Breast epithelium (tissue), 4 donors: ENCODE measurements at places on chromosomes 11 and 22. TPM values are rescaled to one million over a fixed set of nuclear protein-coding genes. Genes with fewer than 3 reads are reported as not detected.

TIMP3 gene
- total RNA-seq = 290 TPM

SIAE gene
- total RNA-seq = 12.5 TPM

ADAMTS15 gene
- 22.6 TPM for total RNA-seq

MIOX gene
- not detected for total RNA-seq

FREY1 gene
- 3.2 TPM for total RNA-seq

SMIM35 gene
- not detected for total RNA-seq

GGT1 gene
- 4.6 TPM for total RNA-seq

FAM227A gene
- 7.9 TPM for total RNA-seq

FGF4 gene
- not detected for total RNA-seq

ARHGAP8 gene
- 9.8 TPM for total RNA-seq

MAFF gene
- total RNA-seq = 85.5 TPM

SPI1 gene
- total RNA-seq = 15.2 TPM

SCGB1D1 gene
- total RNA-seq = not detected

SMIM38 gene
- 0.32 TPM for total RNA-seq

C11orf52 gene
- 19.0 TPM for total RNA-seq

IL17REL gene
- total RNA-seq = not detected
